ENCODE measurements at places on chromosomes 4 and X. TPM values are rescaled to one million over a fixed set of nuclear protein-coding genes. Genes with fewer than 3 reads are reported as not detected.

IL13RA1 gene
- total RNA-seq = 0.94 TPM

TMEM144 gene
- total RNA-seq = not detected

FATE1 gene
- not detected for total RNA-seq

DNA sequence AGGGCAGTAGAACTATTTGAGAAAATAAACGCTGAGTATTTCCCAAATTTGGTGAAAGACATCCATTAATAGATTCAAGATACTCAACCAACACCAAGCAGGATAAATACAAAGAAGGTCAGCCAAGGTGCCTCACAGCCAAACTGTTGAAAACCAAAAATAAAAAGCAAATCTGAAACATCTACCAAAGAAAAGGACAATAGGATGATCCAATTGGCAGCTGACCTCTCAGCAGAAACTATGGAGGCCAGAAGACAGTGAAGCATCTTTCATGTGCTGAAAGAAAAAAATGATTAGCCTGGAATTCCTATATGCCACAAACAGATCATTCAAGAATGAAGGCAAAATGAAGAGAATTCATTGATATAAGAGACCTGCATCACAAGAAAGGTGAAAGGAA, 44.9 kb downstream of the USP46 start:
- no peak for DNase-seq

DNA sequence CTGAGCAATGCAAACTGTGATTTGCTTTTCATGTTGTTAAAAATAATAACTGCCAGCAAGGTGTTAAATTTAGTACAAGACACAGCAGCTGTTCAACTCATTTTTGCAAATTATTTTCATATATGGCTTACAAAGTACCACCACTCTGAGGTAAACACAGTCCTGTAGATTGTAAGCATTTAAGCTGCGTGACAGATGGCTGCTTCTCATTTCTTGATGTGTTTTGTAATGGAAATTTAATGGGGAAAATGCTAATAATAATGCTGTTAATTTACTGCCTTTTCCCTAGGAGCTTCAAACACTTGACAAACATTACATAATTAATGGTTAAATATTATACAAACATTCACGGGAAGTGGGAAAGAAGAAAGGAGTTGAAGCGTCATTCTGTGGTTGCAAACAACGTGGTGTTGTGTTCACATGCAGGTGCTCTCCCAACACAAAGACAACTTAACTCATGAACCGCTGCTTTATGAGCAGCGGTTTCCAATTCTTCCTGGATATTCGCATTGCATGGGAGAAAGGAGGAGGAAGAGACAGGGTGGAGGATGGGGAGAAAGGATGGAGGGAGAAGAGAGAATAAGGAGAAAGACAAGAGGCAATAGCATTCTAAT, 236.8 kb upstream of the VCX start:
- no peak for DNase-seq

GRCh38 chr4:54659749-54660535, 2.2 kb downstream of the KIT start:
- DNase-seq = no peak

DNA sequence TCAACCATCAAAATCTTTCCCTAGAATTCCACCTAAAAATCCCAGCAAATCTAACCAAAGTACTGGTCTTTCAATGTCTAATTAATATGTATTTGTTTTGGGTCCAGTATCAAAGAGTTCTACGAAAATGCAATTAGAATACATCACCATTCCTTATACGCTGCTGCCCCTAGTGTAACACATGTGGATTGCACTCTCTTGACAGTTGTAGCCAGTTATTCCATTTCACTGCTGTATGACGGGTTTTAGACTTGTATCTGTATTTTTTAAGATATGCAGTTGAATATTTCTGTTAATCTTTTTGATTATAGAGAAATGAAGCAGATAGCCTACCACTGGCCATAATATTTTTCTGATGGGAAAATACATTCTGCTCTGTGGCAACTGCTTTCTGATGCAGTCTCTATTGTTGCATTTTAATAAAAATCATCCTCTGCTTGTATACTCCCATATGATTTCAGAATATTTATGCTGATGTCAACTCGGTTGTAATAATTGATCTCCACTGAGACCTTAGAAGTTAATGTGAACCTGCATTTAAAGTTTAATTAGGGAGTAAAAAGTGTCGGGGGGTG, 17.1 kb upstream of the PAGE2B start:
- DNase-seq = peak; percentile 5

DNA sequence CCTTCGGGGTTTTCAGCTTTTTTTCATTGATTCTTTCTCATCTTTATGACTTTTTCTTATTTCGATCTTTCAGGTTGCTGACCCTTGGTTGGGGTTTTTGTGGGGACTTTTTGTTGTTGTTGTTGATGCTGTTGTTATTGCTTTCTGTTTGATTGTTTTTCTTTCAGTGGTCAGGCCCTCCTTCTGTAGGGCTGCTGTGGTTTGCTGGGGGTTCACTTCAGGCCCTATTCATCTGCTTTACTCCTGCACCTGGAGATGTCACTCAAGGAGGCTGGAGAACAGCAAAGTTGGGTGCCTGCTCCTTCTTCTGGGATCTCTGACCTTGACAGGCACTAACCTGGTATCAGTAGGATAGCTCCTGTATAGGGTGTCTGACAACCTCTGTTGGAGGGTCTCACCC, 39.9 kb upstream of the PCDH18 start:
- no peak for DNase-seq

- DNase-seq = no peak
Measured at GRCh38 chrX:38205039-38205438, 15.6 kb downstream of the SRPX start.

- no peak for DNase-seq
Measured at GRCh38 chrX:2398064-2398656, 102.6 kb downstream of the DHRSX start.

All from T-helper 17 cell (primary cell).